ENCODE measurements at places on chromosomes 12 and 14.

- DNase-seq = no peak
Observed at GRCh38 chr12:21769307-21769706, 5.2 kb downstream of the KCNJ8 start.

- DNase-seq = no peak
Observed at GRCh38 chr12:30613119-30613830, 82.4 kb downstream of the IPO8 start.

GRCh38 chr12:45232756-45233372 lies 17.0 kb downstream of the ANO6 start:
- no peak for DNase-seq

DNA sequence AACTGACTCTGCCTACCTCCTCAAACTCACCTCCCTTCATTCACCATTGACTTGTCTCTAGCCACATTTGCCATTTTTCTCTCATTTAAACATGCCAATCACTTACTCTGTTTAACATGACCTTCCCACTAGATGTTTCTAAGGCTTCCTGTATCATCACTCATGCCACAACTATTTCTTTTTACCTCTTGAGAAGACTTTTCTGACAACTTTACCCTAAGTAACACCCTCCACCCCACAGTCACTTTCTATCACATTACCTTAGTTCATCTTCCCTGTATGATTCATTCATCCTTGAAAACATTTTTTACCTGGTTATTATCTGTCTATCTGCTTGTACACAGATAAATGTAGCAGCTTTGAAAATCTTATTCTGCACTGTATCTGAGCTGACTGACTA lies 19.4 kb downstream of the PLCZ1 start:
- DNase-seq = no peak

DNA sequence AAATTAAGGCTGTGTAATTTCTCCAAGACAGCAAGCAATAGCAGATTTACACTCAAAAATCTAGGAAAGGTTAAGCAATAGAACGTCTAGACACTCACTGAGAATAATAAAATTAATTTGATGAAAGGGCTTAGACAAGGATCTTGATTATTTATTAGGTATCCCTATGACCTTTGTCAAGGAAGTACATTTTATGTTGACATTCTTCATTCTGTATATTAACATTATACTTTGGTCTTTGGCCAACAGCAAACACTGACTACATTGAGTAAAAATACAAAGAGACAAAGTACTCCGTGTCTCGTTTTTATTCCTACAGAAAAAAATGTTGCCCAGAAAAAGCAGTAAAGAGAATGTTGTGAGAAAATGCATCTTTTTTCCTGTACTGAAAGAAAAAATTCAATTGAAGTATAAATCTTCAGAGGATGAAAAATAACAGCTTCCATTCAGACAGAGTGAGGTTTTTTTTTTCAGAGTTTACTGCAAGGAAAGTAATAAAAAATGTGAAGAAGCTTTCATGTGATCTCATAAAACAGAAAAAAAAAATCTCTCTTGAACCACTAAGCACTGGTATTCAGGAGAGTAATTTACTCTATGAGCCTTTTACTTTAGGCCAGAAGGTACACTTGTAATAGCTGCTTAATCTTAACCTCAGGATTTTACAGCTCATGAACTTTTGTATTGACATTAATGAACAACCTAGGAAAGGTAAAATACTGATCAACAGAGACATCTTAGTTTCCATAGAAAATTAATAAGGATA lies 605.0 kb downstream of the FSCB start:
- no peak for DNase-seq

DNA sequence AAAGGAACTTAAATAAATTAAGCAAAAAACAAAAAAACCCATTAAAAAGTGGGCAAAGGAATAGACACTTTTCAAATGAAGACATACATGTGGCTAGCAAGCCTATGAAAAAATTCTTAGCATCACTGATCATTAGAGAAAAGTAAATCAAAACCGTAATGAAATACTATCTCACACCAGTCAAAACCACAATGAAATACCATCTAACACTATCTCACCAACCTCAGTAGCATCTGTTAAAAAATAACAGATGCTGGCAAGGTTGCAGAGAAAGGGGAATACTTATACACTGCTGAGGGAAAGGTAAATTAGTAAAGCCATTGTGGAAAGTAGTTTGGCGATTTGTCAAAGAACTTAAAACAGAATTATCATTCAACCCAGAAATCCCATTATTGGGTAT lies 381.1 kb downstream of the FLRT2 start:
- DNase-seq = no peak

DNA sequence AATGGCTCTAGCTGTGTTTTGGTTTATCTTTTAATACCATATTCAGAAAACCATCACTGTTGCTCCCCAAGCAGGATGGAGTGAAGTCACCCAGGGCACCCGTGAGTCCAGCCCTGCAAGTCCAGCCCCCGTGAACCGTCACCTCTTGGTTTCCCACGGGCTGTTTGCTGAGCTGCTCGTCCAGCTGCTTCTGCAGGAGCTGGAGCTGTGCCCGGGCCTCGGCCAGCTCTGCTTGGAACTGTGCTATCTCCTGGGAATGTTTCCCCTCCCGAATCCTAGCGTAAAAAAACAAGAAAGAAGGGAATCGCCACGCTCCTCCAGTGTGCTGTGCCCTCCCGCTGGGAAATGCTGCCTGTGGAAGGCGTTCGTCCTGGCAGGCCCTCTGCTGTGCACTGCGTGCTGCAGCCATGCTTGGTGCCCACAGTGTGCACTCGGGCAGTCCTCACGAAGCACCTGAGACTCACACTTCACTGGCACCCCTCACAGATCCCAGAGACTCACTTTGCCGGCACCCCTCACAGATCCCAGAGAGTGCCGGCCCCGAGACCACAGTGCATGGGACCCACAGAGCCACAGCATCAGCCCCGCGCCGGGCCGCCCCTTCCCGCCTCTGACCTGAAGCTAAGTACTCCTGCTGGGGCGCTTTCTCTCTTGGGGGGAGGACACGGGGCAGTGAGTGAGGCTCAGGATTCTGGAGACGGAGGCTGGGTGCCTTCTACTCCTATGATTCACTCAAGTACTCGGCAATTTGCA lies 15.4 kb upstream of the ANKLE2 start:
- DNase-seq = no peak

- peak; percentile 23 for DNase-seq
Observed at GRCh38 chr12:128823216-128823915, 392 bp downstream of the SLC15A4 start.

DNA sequence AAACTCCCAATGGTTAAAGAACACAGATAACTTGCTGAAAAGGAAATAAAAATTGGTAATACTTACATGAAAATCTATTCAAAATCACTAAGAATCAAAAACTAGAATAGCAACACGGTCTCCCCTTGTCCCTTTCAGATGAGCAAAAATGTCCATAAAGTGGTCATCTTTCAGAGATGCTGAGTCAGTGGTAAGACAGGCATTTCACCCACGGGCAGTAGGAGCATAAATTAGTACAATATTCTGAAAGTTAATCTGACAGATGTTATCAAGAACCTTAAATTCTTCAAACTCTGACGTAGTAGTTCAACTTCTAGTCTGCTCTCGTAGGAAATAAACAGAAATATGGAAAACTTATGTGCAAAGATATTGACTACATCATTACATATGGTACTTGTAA lies 33.1 kb upstream of the GNPNAT1 start:
- no peak for DNase-seq

GRCh38 chr12:54959291-54960018 lies 25.1 kb downstream of the TESPA1 start:
- DNase-seq = no peak

GRCh38 chr14:22888662-22889061 lies 5.6 kb downstream of the REM2 start:
- DNase-seq = no peak

DNA sequence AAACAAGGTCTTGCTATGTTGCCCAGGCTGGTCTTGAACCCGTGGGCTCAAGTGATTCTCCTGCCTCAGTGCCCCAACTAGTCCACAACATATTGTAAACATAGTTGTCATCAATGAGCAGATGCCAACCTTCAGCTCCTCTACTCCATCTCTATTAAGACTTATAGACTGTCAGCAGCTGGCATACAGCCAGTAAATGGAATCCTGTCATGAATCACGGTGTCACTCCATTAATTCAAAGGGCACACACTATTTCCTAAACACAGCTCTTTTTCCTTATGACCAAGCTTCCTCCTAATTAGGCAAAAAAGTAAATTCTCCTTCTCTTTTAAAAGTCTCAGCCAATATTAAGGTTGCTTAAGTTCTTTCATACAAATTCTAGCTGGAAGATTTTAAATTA lies 111.2 kb downstream of the ITPR2 start:
- no peak for DNase-seq

DNA sequence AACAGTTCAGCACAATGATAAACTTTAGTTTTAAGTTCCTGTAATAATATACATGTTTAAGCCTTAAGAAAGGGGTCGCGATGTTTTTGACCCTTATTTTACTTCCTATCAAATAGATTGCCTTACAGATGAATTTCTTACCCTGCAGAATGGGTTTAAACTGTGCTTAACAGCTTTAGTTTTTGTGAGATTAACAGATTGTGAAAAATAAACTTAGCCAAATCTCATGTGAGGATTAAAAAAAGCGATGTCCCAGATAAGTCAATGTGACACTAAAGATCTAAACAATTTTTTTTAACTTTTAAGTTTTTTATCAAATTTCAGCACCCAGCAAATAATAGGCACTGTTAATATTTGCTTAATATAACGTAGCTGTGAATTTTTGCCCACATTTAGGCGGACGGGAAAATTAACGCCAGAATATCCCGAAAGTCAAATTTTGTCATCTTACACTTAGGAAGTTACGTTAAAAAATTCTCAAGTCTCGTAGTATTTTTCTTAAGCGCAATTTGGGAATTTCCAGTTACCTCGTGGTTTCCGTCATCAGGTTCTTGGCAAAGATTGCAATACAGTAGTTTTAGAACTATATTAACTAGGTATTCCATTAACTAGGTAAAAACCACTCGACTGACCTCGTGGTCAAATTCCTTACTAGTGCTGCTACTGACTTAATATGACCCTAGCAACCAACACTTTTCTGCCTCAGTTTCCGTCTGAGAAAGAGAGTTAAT lies 1.2 kb downstream of the HNRNPC start:
- DNase-seq = no peak

GRCh38 chr12:44317651-44318126 lies 481.8 kb downstream of the TMEM117 start:
- no peak for DNase-seq

DNA sequence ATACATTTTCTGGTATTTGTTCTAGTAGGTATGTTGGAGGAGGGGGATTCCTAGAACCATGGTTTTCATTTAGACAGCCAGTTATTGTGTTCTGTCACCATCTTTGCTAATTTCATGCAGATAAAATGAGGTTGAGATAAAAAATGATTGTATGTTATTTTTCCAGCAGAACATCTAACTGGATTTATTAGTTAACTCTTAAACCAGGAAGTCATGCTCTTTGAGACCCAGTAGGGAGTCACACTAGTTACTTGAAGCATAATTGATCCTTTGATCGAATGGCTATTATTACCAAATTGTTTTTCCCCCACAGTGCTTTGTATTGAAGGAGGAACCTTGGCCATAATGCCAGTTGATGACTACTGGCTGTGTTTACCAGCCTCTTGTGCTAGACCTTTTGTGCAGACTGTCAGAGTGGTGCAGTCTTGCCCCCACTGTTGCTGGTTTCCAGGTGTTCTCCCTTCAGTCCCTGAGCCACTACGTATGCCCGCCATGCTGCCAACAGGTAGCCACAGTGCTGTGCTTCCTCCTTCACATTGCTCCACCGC lies 6.0 kb downstream of the EID3 start:
- no peak for DNase-seq

- DNase-seq = no peak
Observed at GRCh38 chr12:62701492-62701891, 233.5 kb downstream of the PPM1H start.

- no peak for DNase-seq
Observed at GRCh38 chr14:72480464-72481243, 413.2 kb downstream of the DPF3 start.

GRCh38 chr12:63981343-63981742 lies 136.8 kb downstream of the SRGAP1 start:
- no peak for DNase-seq

- DNase-seq = no peak
Observed at GRCh38 chr12:56317675-56318074, 1.9 kb upstream of the CNPY2 start.

- DNase-seq = peak; percentile 82
Observed at GRCh38 chr14:23009939-23010726, at the start of gene C14orf93. Gene C14orf93 (minus strand): TSS chr14:23010143. CDS start chr14:22999023, 11,120 bp downstream.

DNA sequence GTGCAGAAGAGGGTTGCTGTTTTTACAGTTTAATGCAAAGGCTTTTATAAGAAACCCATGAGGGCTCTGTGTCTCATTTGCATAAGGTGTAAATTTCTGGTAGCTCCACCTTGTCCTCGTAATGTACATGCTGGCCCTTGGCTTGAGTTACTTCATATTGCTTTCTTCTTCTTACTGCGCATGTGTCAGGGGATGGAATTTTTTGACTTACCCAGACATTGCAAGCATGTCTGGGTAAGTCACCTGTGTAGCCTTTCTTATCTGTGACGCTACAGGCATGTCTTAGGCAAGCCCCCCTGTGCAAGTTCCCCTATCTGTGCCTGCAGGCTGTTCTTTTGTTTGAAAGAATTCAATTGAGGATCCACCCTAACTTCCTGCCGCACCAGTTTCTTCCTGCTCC lies 274.2 kb downstream of the ETNK1 start:
- DNase-seq = no peak

DNA sequence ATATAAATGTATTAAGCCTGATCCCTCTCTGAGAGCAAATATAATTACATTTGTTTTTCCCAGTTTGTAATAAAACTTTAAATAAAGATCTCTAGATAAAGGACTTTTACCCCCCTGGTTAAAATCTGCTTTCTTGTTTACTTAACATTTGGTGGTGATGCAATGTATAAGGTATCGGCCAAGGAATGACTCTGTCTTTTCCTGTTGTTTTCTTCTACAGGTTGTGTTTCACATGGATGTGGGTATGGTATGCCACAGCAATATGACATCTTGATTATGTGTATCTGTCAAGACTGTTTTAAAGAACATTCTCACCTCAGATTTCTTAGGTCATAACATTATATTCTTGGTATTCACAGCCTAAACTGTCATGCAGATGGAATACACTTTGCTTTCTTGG lies 210.6 kb upstream of the NOVA1 start:
- no peak for DNase-seq

GRCh38 chr12:3042394-3042793 lies 34.8 kb upstream of the TSPAN9 start:
- no peak for DNase-seq

DNA sequence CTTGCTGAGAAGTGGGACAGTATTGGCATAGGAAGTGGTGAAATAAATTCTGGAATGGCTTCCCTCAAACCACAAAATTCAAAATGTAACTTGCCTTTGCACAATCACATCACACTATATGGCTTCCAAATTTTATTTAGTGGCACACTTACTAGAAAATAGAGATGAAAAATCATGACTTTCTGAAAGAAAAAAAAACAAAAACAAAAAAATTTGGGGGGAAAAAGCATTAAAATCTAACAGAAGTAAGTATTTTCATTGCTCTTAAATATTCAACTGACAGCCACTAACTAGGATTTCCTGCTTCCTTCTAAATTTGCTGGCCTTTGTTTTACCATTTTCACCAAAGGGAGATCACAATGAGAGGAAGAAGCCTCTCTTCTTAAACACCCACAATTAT lies 23.0 kb downstream of the ATF7 start:
- no peak for DNase-seq

- no peak for DNase-seq
Observed at GRCh38 chr14:103563226-103563620, 463 bp downstream of the COA8 start.

GRCh38 chr14:58639842-58640484 lies 2.2 kb downstream of the DACT1 start:
- DNase-seq = no peak
